ENCODE measurements at places on chromosomes 2 and 18.
A peak's percentile ranks its signal among the peaks of the same experiment; 100 is the strongest.

GRCh38 chr2:201233192-201233811 lies 27.0 kb upstream of the CASP8 start:
- no peaks in the 10 kb centered on the region for H3K27me3 ChIP-seq
- peaks cover 19% of the 10 kb centered on the region for H3K36me3 ChIP-seq
- H3K27ac ChIP-seq, result peak overlapping the region; percentile 99
- peak overlapping the region; percentile 99 for H3K4me3 ChIP-seq
- H3K4me1 ChIP-seq, result peaks cover 48% of the 10 kb centered on the region

DNA sequence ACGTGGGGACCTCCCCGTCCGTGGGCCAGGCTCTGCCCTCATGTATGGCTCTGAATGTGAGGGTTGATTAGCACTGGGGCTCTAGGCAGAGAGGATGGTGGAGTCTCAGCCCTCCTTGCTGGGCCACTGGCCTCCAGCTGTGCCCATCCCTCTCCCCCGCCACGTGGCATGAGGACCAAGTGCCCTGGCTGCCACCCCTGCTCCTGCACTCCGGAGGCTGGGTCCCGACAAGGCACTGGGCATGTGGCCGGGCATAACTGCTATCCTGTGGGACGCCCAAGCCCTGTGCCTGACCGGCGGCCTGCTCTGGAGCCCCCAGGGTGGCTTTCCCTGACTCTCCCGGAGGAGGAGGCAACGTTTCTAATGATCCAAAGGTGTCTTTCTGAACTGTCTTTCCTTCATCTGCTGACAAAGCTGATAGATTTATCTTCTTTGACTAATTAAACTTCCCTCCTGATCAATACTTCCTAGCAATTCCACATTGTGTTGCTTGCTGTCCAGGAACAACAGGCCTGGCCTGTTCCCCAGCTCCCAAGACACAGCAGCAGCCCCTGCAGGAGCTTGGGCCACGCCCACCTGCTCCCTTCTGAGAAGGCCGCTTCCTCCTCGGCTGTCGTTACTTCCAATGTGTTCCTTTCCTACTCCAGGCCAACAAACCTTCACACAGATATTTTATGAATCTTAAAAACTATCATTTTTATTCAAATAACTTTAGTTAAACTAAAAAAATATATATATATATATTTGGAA lies 132.0 kb downstream of the SNTG2 start:
- no peak overlapping the region for H3K4me3 ChIP-seq
- H3K36me3 ChIP-seq, result no peaks in the 10 kb centered on the region
- H3K4me1 ChIP-seq, result no peaks in the 10 kb centered on the region
- H3K27ac ChIP-seq, result no peak overlapping the region

DNA sequence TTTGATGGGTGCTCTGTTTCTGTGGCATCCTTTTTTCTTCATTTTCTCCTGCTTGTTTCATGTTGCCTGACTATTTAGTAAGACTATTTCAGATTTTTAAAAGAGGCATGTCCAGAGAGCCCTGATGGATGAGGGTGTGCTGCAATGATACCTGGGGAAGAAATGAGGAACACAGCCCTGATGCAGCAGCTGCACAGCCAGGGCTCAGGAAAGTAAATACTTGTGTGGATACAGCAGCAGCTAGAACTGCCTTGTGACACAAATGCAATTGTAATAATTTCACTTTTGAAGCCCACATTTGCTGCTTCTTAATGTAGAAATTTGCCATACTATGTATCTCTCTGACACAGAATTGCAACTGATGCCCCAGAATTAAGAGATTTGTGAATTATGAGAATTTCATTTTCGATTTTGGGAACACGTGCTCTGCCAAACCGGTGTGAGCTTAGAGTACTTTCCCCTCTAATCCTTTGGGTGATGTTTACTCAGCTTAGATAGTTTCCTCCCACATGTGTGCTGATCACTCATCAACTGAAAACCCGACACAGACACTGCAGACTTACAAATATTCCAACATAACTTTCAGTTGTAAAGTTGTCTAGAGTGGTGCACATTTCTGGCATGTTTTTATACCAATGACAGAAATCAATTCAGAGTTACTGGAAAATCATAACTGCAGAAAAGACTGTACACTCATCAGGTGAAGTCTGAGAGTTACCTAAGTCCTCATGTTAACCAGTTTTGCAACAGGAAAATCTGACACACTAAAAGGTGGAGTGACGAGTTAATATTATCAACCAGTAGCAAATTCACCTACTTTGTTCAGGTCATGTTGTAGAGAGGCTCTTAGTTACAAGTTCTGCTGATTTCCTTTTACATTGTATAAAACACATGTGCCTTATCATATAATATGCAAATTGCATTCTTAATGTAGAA lies 383.4 kb downstream of the CBLN2 start:
- H3K36me3 ChIP-seq, result no peaks in the 10 kb centered on the region
- H3K4me1 ChIP-seq, result no peaks in the 10 kb centered on the region
- no peak for DNase-seq
- H3K4me3 ChIP-seq, result no peak overlapping the region

GRCh38 chr2:183937220-183937619 lies 661.1 kb upstream of the ZNF804A start:
- H3K27ac ChIP-seq, result no peak overlapping the region
- H3K36me3 ChIP-seq, result no peaks in the 10 kb centered on the region
- H3K4me1 ChIP-seq, result no peaks in the 10 kb centered on the region
- DNase-seq, result no peak
- no peak overlapping the region for H3K4me3 ChIP-seq

DNA sequence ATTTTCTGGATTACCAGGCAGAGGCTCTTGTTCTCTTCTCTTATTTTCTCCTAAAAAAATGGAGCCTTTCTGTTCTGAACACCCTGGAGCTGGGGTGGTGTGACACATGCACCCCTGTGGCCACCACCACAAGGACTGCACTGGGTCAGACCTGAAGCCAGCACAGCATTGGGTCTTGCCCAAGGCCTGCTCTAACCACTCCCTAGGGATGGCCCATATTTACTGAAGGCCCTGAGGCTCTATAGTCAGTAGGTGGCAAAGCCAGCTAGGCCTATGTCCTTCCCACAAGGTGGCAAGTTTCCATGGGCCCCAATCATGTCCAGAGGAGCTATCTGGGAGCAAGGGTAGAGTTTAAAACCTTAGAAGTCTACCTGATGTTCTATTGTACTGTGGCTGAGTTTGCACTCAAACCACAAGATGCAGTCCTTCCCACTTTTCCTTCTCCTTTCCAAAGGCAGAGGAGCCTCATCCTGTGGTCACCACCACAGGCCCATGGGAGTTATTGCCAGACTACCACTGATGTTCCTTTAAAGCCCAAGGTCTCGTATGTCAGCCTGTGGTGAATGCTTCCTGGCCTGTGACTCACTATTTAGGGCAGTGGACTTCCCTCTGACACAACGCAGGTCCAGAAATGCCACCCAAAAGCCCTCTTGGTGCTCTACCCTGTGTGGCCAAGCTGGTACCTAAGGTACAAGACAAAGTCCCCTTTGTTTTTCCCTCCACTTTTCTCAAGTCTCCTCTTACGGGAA lies 15.0 kb upstream of the FMNL2 start:
- peaks cover 16% of the 10 kb centered on the region for H3K27me3 ChIP-seq
- H3K4me1 ChIP-seq, result no peaks in the 10 kb centered on the region
- no peak for DNase-seq
- H3K36me3 ChIP-seq, result no peaks in the 10 kb centered on the region
- no peak overlapping the region for H3K27ac ChIP-seq

Data from activated CD4-positive, alpha-beta T cell treated with anti-CD3 and anti-CD28 coated beads, Interleukin-2, amount 10 ng/mL, durations not matched to agents 24 days and 14 days (primary cell).